ENCODE measurements at places on chromosomes 16 and 17.

- DNase-seq: no peak
Measured at GRCh38 chr17:76170114-76170513, 29.1 kb upstream of the FOXJ1 start.

GRCh38 chr17:83132251-83133081 is 53.1 kb downstream of the METRNL start:
- no peak for DNase-seq

DNA sequence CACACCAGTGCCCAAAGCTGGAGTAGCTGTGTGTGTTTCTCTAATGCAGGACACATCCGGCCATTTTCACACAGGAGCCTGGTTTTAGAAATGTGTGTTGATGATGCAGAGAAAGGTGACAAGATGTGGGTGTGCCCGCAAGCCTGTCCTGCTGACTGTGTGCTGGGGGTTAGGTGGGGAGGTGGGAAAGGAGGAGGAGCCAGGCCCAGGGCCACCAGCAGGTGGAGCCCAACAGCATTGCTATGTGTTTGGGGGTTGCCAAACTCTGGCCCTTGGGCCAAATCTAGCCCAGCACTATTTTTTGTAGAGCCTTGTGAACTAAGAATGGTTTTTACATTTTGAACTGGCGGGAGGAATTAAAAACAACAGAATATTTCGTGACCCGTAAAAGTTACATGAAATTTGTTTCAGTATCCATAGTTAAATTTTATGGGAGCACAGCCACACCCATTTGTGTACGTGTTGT is 61.7 kb upstream of the LGALS9 start:
- DNase-seq: peak; percentile 88

GRCh38 chr16:84726079-84726668 is 26.4 kb downstream of the USP10 start:
- peak; percentile 92 for DNase-seq

- no peak for DNase-seq
Measured at GRCh38 chr16:87098976-87099720, 218.0 kb downstream of the C16orf95 start.

DNA sequence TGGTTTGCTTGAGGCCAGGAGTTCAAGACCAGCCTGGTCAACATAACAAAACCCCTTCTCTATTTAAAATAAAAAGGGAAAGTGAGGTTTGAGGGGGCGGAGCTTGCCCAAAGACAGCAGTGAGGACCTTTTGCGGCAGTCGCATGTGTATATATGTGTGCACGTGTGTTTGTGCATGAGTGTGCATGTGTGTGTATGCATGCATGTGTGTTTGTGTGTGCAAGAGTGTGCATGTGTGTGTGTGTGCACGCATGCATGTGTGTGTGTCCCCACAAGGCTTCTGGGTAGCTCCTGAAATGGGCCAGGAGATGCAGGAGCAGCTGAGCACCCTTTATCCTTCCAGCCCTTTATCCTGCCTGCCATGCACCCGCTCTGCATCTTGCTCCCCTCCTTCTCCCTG is 9.0 kb downstream of the RHBDL3 start:
- no peak for DNase-seq

- no peak for DNase-seq
Measured at GRCh38 chr16:17724242-17724898, 253.6 kb upstream of the XYLT1 start.

DNA sequence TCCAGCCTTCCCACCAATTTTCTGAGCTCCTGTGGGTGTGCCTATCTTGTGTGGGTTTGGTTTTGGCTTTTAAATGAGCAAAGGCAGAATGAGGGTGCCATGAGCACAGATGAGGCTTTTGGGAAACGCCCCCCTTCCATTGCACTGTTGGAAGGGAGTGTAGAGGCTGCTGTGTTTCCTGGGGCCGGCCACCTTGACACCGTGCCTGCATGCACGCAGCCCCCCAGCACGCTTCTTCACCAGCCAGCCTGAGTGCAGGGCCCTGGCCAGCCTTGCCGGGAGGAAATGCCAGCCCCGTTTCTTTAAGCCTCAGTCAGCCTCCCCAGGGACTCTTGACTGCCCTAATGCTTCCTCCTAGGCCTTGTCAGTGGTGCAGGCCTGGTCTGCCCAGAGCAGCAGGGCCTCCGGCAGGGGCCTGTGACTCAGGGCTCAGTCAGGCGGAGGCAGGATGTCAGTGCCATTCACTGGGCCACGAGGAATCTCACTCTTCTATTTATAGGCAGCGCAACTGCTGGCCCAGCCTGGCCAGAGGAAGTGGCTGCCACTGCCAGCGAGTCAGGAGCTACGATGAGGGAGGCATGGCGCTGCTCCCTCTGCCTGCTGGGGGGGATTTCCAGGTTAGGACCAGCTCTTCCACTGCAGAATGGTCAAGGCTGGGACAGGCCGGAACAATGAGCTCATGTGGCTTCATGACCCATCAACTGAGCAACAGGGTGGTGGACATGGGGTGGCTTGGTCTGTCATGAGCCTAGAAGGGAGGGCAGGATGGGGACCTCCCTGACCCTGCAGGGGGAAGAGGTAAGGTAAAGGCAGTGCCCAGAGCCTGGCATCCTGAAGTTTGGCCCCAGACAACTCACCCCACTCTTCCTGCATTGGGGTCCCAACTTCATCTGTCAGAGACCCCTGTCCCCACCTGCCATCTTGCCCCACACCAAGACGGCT is 205.2 kb downstream of the RAB11FIP4 start:
- no peak for DNase-seq

- peak; percentile 41 for DNase-seq
Measured at GRCh38 chr17:16298140-16298662, 55.1 kb downstream of the CENPV start.

- no peak for DNase-seq
Measured at GRCh38 chr17:50364715-50365114, 8.3 kb downstream of the MRPL27 start.

DNA sequence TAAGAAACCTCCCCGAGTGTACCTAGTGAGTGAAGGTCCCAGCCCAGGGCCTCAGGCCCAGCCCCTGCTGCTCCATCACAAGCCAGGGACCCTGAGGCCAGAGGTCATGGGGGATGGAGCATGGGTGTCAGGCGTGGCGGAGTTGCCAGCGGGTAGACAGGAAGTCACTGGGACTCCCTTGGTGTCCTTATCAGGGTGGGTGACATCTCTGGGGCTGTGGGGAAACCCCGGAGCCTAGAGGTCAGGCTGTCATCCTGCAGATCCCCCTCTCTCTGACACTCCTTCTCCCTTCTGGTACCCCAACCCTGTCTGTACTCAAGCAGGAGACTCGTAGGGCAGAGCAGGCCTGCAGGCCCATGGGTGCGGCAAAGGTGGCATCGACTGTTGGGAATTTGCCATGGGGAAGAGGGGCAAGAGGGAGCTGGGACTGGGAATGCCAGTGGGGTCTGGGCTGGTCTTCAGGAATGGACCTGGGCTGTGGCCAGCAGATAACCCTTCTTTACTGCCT is 10.8 kb upstream of the ADGRG1 start:
- DNase-seq: no peak

GRCh38 chr16:65097296-65097695 is 24.6 kb downstream of the CDH11 start:
- no peak for DNase-seq

DNA sequence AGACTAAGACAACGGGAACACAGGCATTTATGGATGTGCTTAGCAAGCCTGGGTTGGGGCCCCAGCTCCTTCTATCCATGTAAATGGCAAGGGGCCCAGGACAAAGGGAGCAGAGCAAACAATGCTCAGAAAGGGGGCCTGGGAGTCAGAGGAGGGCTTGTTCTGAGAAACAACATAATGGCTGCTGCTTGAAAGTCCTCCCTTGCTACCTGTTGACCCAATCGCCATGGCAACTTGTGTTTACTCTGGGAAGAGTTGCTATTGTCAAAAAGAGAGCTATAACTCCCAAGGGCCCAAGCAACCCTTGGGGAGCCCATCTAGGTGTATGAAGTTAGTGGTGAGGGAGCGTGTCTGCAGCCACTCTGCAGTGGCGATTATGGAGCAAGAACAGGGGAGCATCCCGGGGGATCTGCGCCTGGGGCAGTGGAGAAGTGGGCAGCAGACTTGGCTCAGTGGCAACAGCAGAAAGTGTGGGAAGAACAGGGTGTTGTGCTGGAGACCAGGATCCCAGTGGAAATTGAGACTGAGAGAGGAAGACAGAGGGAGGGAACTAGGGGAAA is 118.7 kb upstream of the NLRP1 start:
- no peak for DNase-seq

DNA sequence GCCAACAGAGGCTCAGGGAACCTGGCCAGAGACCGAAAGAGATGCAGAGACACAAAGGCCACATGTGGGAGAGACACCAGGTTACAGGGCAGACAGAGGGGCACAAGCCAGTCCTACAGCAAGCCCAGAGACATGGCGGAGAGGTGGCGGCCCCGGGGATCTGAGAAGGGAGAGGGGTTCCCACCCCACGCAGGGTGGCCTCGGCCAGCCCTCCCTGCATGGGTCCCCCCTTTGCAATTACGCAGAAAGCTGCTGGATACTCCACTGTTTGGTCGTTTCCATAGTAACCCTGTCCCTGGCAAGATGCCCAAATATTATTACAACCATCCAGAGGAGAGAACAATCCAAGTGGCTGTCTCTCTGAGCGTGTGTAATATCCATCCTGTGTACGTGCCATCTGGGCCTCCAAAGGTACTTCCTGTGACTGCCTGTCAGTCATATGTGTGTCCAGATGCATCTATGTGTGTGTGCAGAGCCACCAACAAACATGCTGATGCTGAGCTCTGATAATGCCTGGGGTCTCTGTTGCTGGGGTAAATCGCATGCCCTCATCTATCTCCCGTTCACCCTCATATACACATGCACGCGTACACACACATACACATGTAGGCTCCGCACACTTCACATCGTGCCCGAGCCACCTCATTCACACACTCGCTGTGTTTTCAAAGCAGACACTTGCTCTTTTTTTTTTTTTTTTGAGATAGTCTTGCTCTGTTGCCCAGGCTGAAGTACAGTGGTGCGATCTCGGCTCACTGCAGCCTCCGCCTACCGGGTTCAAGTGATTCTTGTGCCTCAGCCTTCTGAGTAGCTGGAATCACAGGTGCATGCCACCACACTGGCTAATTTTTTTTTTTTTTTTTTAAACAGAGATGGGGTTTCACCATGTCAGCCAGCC is 5.5 kb downstream of the PCGF2 start:
- DNase-seq: peak; percentile 31

DNA sequence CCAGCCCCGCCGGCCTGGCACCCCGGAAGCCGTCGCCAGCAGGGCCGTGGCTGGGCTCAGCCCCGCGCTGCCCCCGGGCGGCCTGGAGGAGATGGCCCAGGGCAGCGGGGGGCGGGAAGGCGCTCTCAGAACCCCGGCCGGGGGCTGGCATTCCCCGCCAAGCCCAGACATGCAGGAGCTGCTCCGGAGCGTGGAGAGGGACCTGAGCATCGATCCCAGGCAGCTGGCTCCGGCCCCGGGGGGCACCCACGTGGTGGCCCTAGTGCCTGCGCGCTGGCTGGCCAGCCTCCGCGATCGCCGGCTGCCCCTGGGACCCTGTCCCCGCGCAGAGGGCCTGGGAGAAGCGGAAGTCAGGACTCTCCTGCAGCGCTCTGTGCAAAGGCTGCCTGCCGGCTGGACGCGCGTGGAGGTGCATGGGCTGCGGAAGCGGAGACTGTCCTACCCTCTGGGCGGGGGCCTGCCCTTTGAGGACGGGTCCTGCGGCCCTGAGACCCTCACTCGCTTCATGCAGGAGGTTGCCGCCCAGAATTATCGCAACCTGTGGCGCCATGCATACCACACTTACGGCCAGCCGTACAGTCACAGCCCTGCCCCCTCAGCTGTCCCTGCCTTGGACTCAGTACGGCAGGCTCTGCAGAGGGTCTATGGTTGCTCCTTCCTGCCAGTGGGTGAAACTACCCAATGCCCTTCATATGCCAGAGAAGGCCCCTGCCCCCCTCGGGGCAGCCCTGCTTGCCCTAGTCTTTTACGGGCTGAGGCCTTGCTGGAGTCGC is 551 bp downstream of the WDR81 start:
- DNase-seq: no peak

DNA sequence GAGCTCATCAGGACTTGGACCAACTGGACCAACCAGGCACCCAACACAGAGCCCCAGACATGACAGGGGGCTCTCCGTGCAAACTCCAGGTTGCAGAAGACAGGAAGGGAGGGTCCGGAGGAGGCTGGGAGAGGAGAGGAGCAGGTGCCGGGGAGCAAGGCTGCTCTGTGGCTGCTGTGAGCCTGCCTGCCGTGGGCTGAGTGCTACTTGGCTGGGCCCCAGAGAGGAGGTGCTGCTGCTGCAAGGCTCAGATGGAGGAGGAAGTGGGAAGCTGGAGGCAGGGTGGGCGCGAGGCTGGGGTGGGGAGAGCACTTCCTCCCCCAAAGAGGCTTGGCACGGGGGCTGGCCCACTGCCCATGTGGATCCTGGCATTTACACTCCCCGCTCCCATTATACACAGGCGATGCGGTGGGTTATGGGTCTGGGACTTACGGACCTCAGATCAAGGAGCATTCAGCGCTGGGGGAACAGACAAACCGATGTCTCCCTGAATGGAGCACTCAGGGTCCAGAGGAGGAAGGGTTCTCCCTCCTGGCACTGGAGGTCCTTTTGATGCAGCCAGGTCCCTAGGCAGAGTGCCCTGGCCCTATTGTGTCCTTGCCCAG is 15.9 kb downstream of the EPOP start:
- DNase-seq: no peak

- no peak for DNase-seq
Measured at GRCh38 chr17:79790805-79791734, 5.8 kb downstream of the CBX8 start.

GRCh38 chr17:8921147-8921546 is 44.4 kb downstream of the PIK3R5 start:
- DNase-seq: no peak

DNA sequence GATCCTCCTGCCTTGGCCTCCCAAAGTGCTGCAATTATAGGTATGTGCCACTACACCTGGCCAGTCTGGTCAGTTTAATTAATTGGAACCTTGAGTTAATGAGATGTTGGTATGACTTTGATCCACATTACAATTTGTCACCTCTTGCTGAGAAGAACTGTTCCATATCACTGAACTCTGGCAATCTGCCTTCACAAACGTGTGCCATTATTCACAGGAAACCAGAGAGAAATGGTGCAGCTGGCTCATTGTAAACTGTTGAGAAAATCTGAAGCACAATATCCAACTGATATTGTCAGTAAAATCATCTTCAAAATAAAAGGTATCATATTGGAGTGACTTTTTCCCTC is 39.3 kb upstream of the YPEL2 start:
- no peak for DNase-seq

GRCh38 chr16:64250866-64251265 is 871.0 kb downstream of the CDH11 start:
- no peak for DNase-seq

All from erythroblast (primary cell).